CD14-positive monocyte (primary cell): ENCODE measurements at places on chromosomes 1 and 21.

DNA sequence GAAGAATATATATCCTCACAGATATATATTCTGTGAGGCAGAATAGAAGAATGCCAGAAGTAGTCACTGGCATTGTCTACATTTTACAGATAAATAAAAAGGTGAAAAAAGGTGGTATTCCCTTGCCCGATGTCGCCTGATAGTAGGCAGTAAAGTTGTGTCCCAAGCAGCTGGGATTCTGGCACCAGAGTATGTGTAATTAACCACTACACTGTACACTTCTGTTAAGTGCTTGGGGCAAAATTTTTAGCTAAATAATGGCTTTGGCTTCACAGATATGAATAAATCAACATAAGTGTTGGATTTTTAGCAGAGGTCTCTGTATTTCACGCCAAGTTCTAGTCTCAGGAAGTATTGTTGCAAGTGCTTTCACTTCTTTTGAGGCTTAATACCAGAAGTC, 13.3 kb upstream of the CASQ2 start:
- no peak for DNase-seq

- no peak for DNase-seq
Observed at GRCh38 chr1:33517596-33518250, 45.3 kb downstream of the ZSCAN20 start.

- DNase-seq: no peak
Observed at GRCh38 chr1:212459656-212460055, 26.9 kb downstream of the NENF start.

DNA sequence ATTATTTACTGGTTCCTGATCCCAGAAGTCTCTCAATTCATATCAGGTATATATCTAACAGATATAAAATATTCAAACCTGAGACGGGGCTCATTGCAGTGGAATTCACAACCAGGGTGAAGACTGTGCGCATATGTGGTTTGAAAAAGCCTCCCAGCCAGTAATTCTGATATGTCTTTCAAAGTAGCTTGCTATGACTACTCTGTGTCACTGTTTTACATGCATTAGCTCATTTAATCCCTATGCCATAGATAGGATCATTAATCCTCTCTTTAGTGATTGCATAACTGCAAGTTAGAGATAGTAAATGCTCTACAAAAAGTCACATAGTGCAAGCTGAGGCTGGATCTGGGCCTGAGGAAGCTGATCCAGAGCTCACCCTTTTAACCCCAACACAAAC, 251.4 kb downstream of the FMN2 start:
- DNase-seq: no peak

- DNase-seq: no peak
Observed at GRCh38 chr1:43612406-43612805, 37.5 kb upstream of the KDM4A start.

DNA sequence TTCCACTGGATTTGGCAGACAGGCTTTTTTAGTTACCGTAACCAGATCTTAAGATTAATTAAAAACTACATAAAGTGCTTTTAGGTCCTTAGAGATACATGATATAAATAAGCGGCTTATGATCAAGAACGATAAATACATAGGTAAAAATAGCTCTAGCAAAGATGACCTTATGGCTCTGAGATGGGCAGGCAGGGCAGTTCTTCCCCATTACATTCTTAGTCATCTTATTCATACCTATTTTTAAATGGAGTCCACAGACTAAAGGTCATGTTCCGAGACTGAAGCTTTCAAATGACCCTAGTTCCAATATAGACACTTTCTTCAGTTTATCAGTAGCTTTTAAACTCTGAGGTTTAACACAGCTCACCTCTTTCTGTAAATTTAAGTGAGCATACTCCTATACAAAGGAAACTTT, 4.3 kb downstream of the MCL1 start:
- DNase-seq: no peak

DNA sequence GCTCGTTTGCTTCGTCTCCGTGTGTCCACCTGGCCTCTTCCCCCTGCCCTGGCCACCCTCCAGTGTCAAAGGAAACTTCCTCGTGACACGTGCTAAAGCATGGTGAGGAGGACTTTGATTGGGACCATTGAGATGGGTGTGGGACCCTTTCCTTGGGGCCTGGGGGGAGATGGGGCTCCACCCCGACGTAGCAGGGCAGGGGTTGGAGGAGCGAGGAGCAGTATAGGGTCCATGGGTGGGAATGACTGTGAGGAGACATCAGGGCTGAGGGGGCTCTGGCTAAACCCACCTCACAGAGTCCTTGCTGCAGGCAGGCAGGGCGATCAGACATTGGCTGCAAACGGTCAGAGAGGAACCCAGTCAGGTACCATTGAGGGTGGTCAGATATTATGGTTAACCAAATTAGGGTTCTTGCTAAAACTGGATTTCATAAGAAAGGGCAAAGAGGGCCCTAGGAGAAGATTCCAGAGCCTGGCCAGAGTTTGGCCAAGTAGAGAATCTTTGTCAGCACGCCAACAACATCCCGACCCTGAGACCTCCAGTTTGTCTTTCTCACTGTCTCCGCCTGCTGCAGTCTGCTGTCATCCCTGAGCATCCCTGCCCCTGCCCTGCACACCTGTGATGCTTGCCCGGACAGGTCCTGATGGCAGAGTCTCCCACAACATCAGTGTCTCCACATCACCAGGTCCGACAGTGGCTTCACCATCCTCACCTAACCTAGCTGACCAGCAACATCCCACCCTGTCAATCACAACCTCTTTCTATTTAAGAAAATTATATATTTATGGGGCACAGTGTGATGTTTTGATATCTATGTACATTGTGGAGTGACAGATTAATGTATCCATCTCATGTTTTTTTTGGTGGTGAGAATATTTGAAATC, 8.0 kb downstream of the RNF187 start:
- DNase-seq: no peak

- no peak for DNase-seq
Observed at GRCh38 chr21:45576838-45577737, 34.8 kb upstream of the SLC19A1 start.

GRCh38 chr1:59686574-59686973, 128.2 kb upstream of the HOOK1 start:
- DNase-seq: no peak
